Calu3 (cell line): ENCODE measurements at places on chromosomes 2 and 18. TPM values are rescaled to one million over a fixed set of nuclear protein-coding genes. Genes with fewer than 3 reads are reported as not detected.

- DNase-seq = no peak
Observed at GRCh38 chr2:56739413-56739812, 555.6 kb downstream of the CCDC85A start.

- no peak for DNase-seq
Observed at GRCh38 chr2:2777213-2777612, 446.1 kb upstream of the MYT1L start.

DNA sequence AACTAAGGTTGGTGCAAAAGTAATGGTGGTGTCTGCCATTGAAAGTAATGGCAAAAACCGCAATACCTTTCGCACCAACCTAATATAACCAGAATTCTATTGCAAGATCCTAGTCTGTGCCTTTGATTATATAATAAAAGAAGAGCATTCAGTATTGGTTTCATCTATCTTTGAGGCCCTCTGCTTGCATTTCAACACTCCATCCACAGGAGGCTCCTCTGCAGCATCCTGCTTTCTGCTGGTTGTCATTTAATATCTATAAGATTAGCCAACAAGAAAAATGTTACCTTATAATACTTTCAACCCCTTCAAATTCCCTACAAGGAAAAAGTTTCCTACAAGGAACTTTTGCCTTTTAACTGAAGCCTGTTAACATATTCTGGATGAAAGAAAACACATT lies 139.2 kb downstream of the CDCA7 start:
- no peak for DNase-seq

- DNase-seq = peak; percentile 21
Observed at GRCh38 chr18:35605686-35606417, 24.3 kb downstream of the GALNT1 start.

- DNase-seq = no peak
Observed at GRCh38 chr2:224666951-224667553, 49.1 kb downstream of the CCDC195 start.

DNA sequence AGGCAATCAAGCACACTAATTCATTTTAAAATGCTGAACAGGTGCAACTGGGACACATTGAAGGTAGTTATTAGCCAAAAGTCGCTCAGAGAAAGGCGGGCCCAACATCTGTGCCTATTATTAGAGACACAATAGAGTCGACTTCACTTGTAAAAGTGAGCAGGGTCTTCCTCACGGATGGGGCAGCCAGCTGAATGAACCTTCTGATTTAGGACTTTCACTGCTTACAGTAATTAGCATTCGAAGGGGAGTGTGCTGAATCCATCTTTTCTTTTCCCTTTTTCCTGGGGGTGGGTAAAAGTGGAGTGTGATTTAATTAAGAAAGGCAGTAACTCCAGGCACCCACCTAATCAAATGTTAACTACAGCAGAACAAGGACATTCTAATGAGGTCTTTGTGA lies 677.7 kb downstream of the DCDC2C start:
- DNase-seq = no peak

GRCh38 chr2:212752730-212753351 lies 214.2 kb upstream of the ERBB4 start:
- no peak for DNase-seq

DNA sequence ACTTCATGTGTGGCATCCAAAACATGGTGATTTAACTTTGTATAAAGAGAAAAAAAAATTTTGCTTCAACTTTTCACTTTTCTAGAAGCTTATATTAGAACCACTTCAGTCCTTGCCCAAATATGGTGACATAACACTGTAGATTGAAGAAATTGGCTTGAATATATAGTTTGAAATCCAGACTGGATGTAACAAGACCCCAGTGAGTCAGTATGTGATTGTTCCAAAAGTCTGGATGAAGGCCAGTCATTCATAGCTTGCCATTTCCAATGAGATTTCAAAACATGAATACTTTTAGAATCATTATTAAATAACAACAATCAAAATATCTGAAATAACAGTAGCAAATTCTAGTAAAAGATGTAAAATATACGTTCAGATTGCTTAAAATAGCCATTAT lies 104.8 kb upstream of the FN1 start:
- no peak for DNase-seq

- no peak for DNase-seq
Observed at GRCh38 chr2:37894601-37895000, 30.5 kb upstream of the RMDN2 start.

DNA sequence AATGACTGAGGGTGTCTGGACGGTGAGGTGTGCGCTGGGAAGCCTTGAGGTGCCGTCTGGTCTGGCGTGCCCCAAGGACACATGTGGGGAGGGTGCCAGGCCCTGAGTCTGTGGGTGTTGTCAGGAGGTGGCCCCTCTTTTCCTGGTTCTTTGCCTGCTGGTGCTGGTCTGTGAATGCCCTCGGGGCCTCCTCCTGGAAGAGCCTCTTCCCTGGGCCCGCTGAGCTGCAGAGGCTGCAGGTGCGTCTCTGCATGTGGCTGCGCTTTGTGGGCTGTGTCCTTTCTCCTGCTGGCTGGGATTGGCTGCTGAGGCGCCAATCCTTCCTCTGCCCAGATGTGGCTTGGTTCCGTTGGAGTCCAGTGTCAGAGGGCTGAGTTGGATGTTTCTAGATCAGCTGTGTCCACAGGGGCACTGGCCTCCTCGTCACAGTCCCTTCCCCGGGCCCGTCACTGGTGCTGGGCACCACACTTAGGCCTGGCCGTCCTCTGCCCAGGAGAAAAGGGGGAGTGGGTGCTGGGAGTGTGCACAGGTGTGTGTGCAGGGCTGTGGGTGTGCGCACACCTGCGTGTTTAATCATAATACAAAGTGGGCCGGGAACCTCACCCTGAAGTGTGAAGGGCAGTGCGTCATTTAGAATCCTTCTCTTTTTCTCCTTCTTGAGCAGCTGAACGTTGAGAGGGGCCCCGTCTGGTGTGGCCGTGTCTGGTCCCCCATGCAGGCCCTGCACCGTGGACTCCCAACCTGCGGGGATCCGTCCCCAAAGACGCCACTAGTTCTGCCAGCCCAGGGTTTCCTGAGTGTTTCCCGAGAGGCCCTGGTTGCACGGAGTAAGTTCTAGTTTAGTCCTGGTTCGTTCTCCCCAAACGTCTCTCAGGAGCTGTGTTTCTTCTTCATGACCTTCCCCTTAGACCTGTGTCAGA lies 35.5 kb downstream of the RTP5 start:
- DNase-seq = no peak

DNA sequence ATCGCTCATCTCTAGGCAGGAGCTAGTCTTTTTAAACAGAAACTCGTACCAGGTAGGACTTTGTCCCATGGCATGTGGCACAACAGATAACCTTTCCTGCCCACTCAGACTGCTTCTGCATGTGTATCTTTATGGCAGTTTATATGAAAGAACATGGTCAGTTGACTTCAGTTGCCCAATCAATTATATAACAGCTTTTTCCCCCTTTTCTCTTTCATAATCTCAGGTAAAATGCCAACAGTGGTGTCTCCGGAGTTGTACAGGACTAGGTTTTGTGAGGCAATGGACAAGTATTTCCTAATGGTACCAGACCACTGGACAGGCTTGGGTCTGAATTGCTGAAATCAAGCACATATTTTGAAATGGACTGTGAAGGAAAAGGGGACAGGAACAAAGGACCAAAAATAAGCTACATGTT lies 51.6 kb upstream of the PTH2R start:
- no peak for DNase-seq

DNA sequence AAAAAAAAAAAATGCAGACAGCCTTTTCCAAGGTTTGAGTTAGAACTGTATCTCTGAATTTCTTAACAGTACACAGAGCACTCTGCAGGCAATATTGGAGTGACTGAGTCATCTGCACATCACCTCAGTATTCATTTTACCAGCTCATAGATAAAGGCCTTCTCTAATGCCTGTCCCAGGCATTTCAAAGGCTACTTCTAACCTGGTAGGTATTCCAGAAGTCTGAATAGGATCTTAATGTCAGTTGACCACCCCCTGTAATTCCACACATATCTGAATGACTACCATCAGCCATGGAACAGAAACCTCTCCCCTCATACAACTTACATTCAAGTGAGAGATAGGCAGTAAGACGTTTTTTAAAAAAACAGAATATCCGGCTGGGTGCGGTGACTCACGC lies 9.0 kb downstream of the METTL21A start:
- DNase-seq = no peak

DNA sequence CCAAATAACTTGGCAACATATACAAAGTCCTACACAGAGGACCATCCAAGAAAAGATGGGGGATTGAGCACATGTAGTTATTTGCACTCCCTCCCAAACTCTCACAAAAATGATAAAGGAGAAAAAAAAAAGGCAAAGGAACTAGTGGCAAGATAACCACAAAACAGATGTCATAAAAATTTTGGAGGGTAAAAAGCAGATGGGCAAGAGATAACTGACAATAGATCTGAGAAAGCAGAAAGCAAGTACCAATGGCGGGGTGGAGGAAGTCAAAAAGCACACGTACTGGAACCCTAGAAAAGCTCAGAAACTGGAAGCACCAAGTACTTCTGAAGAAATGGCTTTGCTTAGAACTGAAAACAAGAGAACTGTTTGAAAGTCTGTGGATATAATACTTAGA lies 82.0 kb downstream of the WDPCP start:
- DNase-seq = no peak

- no peak for DNase-seq
Observed at GRCh38 chr18:35024965-35025364, 16.2 kb upstream of the MAPRE2 start.

DNA sequence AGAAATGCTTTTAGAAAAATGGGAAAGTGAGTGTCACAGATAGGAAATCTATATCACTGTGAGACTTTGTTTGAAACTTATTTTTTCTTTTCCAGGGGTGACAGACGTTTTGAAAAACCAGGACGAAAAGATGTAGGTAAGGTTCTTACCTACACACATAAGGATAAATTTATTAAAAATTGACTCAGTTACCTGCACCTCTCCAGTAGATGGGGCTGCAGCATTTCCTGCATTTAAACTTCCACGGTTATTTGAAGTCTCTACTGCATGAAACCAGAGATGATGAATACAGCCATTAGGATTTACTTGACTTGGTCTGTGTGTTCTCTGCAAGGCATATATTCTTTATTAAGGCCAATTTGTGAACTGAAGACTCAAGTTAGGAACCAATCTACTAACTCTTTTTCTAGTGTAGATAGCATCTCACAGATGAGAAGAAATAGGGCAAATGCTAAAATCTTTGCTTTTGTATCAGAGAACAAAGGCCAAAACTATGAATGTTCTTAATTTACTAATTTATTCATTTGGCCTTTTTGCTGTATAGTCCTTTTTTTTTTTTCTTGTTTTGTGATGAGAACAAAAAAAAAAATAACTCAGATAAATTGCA lies 15.0 kb downstream of the KCNJ13 start:
- peak; percentile 57 for DNase-seq

DNA sequence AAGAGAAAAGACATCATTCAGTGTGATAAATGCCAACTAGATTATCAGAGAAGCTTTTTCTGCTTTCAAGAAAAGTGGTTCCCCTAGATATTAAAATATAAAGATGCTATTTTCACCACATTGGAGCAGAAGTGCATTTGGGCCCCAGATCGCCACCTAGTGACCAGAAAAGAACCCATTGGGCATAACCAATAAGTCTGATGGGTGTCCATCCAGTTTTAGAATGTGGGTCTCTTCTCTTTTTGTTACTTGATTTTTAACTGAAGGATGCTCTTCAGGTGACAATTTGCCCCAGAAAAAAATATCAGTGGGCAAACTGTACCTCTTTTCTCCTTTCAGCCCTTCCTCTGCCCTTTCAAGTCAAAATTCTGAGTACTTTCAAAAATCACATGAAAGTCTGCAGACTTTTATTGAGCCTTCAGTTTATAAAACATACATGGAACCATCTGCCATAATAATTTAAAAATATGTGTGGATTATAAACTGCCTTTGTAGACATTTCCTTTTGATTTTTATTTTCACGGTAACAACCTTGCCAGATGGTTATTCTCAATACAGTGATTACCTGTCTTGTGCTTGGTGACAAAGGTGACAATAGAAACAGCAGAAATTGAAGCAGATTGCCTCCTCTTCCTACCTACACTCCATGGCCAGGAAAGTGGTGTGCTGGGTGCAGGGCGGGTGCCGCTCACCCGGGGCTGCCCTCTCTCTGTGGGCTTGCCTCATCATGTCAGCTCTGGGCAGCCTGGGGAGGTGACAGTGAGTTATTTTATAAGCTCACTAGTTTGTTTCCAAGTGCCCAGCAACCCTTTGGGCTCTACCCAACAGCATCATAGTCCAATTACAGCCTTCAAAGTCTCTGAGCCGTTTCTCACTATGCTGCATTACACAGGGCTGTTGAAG lies 124.5 kb downstream of the DCDC2C start:
- peak; percentile 47 for DNase-seq

GRCh38 chr2:12717191-12718014 lies 667 bp downstream of the TRIB2 start:
- DNase-seq = peak; percentile 49

- no peak for DNase-seq
Observed at GRCh38 chr2:9230051-9230802, 23.6 kb downstream of the ASAP2 start.

GRCh38 chr2:230205721-230206120 lies 14.1 kb downstream of the SP110 start:
- DNase-seq = no peak

GRCh38 chr2:235781775-235782174 lies 287.9 kb downstream of the AGAP1 start:
- no peak for DNase-seq

GRCh38 chr2:235050980-235051351 lies 99.1 kb downstream of the SH3BP4 start:
- DNase-seq = peak; percentile 91

DNA sequence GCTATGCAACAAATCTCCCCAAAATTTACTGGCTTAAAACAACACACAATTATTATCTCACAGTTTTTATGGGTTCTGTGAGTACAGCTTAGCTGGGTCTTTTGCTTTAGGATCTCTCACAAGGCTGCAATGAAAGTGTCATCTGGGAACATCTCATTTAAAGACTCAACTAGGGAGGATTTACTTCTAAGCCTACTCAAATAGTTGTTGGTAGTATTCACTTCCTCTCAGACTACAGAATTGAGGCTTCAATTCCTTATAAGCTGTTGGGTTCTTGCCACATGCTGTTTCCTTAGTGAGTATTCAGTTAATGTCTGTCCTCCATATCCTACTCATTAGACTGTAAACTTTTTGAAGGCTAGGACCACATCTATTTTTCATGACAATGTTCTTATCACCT lies 72.3 kb downstream of the MDH1 start:
- no peak for DNase-seq

Gene TMEM237
- total RNA-seq = 19.9 and 27.1 TPM in 2 replicates

Gene SH3BP4
- total RNA-seq = 35.0 and 36.9 TPM in 2 replicates

Gene RNU2-63P
- total RNA-seq = not detected in 2 replicates

Gene HMSD
- 7.8 and 11.9 TPM in 2 replicates for total RNA-seq

Gene ST8SIA5
- total RNA-seq = 0.02 TPM in 1 of 2 replicates, not detected in the other

Gene C1D
- total RNA-seq = 21.0 and 24.7 TPM in 2 replicates

Gene SMAD2
- 129 and 134 TPM in 2 replicates for total RNA-seq

Gene AGXT
- not detected in 2 replicates for total RNA-seq

Gene CCDC102B
- 2.1 and 3.0 TPM in 2 replicates for total RNA-seq

Gene GALNT13
- not detected in 2 replicates for total RNA-seq

Gene IGFBP5
- 8.7 and 14.8 TPM in 2 replicates for total RNA-seq

Gene CLEC4F
- total RNA-seq = not detected in 2 replicates

Gene VWA3B
- total RNA-seq = not detected in 2 replicates

Gene PSMA8
- not detected in 2 replicates for total RNA-seq

Gene GPAT2
- total RNA-seq = not detected in 2 replicates

Gene NTSR2
- total RNA-seq = not detected in 2 replicates

Gene INHBB
- not detected in 2 replicates for total RNA-seq

Gene SCYGR2
- total RNA-seq = not detected in 2 replicates

Gene COLEC12
- total RNA-seq = not detected in 2 replicates

Gene ZBTB14
- 10.8 and 12.9 TPM in 2 replicates for total RNA-seq

Gene LYPD1
- 15.8 and 34.3 TPM in 2 replicates for total RNA-seq
